ENCODE measurements at places on chromosomes 3 and 15.

DNA sequence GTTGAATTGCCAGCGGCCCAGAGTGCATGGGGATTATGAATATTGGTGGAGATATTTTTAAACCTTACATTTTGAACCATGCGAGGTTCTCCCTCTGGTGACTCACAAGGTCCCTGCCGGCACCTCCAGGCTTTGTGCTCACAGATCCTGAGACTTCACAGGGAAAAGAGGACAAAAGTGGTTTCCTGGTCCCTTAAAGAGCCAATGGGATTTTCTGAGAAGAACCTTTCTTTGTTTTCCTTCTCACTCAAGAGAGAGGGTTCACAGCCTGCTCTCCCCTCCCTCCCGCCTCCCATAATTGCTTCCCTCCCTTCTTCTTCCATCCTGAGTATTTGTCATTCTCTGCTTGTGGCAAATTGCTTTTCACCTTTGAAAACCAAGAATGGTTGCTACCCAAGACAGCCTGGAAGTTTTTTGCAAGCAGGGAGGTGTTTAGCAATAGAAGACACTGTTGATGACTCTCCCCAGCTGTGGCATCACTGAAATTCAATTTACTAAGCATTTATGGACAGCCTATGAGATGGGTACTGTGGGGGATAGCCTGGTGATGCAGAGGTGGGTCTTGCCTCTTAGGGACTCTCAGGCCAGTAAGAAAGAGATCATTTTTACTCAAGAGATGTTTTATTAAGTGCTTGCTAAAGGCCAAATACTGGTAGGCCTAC is 76.6 kb downstream of the CPN2 start:
- DNase-seq: no peak

DNA sequence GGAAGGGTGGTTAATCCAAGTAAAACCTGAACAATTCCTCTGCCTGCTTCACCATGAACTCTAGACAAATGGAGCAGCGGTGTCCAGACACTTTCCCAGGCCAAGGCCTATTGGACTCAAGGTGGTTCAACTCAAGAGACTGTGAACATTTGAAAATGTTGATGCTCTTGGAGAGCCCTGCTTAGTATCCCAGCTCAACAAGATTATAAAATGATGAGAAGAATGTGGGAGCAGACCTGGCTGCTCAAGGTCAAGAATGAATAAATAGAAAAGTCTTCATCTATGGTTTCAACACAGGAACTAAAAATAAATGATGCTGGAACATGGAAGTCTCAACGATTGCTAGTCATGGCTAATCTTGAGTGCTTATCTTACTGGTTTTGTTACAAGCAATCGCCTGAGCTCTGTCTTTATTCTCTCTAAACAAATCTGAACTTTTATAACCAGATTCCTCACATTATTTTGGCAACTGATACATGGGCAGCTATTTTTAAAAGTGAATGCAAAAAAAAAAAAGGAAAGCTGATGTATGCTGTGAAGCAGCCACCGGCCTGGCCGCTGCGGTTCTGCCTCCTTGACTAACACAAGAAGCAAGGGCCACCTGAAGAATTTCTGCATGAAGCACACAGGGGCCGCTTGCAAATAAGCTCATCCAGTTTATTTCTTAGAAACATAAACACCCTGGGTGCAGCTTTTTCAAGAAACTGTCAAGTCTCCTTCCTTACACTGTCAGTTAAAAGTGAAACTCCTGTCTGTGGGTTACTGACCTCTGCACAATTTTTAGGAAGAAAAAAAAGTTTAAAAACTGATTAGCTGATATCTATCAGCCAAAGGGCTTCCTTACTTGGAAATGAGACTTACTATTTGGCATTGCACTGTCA is 120.1 kb upstream of the ARHGEF3 start:
- no peak for DNase-seq

- DNase-seq: no peak
Measured at GRCh38 chr3:187630404-187630803, 39.8 kb downstream of the SST start.

- no peak for DNase-seq
Measured at GRCh38 chr15:72800833-72801481, 17.4 kb upstream of the ADPGK start.

DNA sequence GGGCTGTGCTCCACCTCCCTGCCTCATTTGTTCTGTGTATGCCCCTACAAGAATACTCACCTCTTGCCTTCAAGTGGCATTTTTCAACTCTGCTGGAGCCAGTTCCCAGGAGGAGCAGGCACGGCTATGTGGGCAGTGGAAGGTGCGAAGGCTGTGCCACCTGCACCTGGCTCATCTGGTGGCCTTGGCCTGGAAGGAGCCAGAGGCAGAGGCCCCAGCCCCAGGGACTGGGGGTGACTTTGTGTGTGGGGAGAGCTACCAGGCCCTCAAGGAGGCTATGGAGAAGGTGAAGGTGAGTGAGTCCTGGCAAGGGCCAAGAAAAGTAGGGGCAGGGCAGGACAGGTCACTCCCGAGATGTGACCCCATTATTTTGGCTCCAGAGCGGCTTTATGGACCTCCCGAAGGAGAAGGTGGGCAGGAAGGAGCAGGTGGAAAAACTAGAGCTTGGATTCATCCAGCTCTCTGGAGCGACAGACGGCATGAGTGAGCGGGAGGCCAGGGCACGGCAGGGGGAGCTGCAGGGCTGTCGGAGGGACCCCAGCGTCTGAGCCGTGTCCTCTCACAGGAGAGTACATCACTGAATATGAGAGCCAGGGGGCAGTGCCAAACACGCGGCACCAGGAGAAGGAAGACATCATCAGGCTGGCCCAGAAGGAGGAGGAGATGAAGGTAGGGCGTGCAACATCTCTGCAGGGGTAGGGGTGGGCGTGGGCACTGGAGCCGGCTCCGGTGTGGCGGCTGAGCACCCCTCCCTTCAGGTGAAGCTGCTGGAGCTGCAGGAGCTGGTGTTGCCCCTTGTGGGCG is 57.3 kb upstream of the UBE2Q2 start:
- DNase-seq: no peak

Measured in activated T-cell treated with anti-CD3 and anti-CD28 coated beads, Interleukin-2, amount 50 U/mL, for 72 hours (primary cell).